Right lobe of liver (tissue), 6 donors: ENCODE measurements at places on chromosomes 16 and 17. TPM values are rescaled to one million over a fixed set of nuclear protein-coding genes. Genes with fewer than 3 reads are reported as not detected.

GRCh38 chr16:67885545-67885944, 860 bp downstream of the NRN1L start:
- H3K27ac ChIP-seq: no peak overlapping the region
- peaks cover 3% of the 10 kb centered on the region for H3K36me3 ChIP-seq
- no peak overlapping the region for H3K4me3 ChIP-seq
- no peaks in the 10 kb centered on the region for H3K27me3 ChIP-seq
- no peak for DNase-seq

- H3K27me3 ChIP-seq: no peaks in the 10 kb centered on the region
- DNase-seq: peak; percentile 85
- H3K4me3 ChIP-seq: no peak overlapping the region
- no peak overlapping the region for H3K27ac ChIP-seq
- no peaks in the 10 kb centered on the region for H3K36me3 ChIP-seq
- H3K4me1 ChIP-seq: no peaks in the 10 kb centered on the region
These were observed 51.8 kb downstream of the BEAN1 start for GRCh38 chr16:66478733-66479511.

GRCh38 chr17:1379930-1380313, 20.1 kb downstream of the YWHAE start:
- no peaks in the 10 kb centered on the region for H3K27me3 ChIP-seq
- DNase-seq: no peak
- H3K4me1 ChIP-seq: peaks cover 46% of the 10 kb centered on the region
- H3K4me3 ChIP-seq: no peak overlapping the region

RHBDL1 gene
- total RNA-seq: 0.81 TPM

LAT gene
- 2.1 TPM for total RNA-seq

EPN3 gene
- not detected for total RNA-seq

NPW gene
- 11.1 TPM for total RNA-seq
